ENCODE measurements at places on chromosomes 3 and 15.

- DNase-seq = peak; percentile 62
Measured at GRCh38 chr3:169846458-169847193, 23.1 kb downstream of the LRRC31 start.

- DNase-seq = no peak
Measured at GRCh38 chr3:13219077-13219901, 146.1 kb upstream of the IQSEC1 start.

GRCh38 chr15:41493902-41494189, 172 bp downstream of the ITPKA start:
- DNase-seq = no peak

DNA sequence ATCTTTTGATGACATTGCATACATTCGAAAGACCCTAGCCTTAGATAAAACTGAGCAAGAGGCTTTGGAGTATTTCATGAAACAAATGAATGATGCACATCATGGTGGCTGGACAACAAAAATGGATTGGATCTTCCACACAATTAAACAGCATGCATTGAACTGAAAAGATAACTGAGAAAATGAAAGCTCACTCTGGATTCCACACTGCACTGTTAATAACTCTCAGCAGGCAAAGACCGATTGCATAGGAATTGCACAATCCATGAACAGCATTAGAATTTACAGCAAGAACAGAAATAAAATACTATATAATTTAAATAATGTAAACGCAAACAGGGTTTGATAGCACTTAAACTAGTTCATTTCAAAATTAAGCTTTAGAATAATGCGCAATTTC, 16.7 kb downstream of the KCNMB3 start:
- no peak for DNase-seq

DNA sequence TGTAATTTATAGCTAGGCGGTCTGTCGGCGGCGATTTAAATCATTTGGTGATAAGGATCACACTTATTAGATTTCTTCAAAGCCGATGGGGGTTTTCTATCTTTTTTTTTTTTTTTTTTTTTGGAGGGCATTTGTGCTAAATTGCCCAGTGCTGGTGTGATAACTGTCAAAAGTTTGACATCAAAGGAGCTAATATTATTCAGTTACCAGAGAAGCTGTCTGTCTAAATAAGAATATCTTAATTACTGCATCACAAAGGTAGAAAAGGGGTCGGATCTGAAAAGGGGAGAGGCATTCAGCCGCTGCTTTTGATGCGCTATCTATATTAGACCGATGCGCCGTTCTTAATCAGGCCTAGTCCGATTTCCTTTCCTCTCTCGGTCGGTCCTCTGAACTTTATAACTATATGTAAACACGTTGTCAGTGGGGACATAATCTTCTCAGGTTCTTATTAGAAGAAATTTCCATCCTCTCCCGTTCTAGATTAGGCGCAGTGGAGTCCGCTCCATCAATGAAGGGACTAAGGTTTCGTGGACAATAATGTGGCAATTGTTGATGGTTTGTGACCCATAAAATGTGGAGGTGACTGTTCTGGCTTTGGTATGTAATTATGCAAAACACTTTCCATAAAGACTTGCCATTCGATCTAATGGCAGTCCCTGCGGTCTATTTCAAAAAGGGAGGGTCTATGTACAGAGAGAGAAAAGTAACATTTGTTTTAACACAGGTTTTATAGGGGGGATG, 31.7 kb downstream of the NR2F2 start:
- DNase-seq = peak; percentile 16

- DNase-seq = no peak
Measured at GRCh38 chr3:50162034-50162883, 7.1 kb downstream of the SEMA3F start.

DNA sequence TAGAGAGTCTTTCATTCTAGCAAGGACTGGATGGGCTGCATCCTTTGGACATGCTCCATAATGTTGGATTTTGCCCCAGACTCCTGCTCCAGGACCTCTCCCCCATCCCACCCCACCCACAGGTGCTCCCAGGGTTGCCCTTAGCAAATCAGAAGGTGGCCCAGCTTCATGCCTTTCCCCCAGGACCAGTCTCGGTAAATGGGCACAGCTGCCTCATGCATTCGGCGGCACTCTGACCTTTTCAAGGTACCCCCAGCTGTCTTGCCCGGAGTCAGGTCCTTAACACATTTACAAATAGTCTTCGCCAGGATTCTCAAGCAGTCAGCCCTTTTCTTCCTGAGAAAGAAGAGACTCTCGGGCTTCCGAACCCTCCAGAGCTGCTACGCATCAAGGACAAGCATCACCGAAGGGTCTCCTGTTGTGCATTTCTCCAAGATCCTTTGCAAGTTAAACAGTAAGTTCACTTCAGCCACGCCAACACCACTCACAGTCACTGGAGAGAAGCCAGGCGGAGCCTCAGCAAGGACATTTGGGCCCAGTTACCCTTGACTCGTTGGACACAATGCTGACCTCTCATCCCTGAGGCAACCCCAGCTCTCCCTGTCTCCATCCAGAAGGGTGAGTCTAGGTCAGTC, 287.8 kb downstream of the FAM43A start:
- DNase-seq = no peak

DNA sequence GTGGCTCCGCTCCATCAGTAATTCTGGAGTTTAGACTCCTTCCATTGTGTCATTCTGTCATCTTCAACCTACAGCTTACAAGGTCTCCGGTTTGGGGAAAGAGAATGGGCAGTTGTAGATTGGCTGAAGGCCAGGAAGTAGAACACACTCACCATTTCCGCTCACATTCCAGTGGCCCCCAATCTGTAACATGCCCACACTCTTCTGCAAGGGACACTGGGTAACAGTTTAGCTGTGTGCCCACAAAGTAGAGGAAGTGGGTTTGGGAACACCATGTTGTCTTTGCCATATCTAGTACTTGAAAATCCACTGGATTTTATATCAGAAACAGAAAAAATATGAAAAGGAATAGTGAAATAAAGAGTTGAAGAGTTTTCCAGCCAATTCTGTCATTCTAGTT, 153.5 kb downstream of the SV2B start:
- no peak for DNase-seq

DNA sequence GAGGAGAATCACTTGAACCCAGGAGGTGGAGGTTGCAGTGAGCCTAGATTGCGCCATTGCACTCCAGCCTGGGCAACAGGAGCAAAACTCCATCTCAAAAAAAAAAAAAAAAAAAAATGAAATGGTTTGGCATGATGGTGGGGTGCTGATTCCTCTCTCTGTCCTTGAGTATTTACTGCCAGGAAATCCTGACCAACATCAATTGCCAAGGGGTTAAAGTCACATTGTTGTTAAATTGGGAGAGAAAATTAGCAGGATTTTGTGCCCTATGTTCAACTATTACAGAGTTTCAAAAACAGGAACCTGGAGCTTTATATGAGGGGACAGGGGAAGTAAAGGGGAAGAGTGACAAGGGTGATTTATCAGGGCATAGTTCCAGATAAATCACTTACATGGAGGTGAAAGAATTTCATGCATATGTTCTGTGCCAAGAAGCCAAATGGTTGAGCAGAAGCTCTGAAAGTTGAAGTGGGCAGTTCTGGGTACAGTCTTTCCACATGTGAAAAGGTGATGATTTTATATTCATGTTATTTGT, 70.5 kb upstream of the TSEN2 start:
- DNase-seq = no peak

- no peak for DNase-seq
Measured at GRCh38 chr3:23608650-23609049, 197.1 kb upstream of the UBE2E1 start.

DNA sequence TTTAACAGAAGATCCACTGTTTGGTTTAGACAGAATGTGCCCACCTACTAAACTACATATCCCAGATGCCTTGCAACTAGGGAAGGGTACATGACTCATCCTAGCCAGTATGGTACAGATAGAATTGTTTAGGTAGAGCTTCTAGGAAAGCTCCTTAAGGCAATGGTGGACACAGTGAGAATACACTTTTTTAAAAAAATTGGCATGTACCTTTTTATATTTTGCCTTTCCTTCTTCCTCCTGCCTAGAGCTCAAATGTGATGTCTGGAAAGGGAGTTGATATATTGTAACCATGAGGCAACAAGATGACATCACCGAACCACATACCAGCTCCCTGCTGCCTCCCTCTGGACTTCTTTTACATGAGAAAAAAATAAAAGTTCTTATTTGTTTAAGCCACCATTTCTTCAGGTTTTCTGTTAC, 14.4 kb upstream of the C3orf80 start:
- peak; percentile 18 for DNase-seq

GRCh38 chr15:91456921-91457320, 356.9 kb downstream of the SV2B start:
- no peak for DNase-seq

GRCh38 chr15:92719021-92719420, 63.4 kb upstream of the FAM174B start:
- no peak for DNase-seq

DNA sequence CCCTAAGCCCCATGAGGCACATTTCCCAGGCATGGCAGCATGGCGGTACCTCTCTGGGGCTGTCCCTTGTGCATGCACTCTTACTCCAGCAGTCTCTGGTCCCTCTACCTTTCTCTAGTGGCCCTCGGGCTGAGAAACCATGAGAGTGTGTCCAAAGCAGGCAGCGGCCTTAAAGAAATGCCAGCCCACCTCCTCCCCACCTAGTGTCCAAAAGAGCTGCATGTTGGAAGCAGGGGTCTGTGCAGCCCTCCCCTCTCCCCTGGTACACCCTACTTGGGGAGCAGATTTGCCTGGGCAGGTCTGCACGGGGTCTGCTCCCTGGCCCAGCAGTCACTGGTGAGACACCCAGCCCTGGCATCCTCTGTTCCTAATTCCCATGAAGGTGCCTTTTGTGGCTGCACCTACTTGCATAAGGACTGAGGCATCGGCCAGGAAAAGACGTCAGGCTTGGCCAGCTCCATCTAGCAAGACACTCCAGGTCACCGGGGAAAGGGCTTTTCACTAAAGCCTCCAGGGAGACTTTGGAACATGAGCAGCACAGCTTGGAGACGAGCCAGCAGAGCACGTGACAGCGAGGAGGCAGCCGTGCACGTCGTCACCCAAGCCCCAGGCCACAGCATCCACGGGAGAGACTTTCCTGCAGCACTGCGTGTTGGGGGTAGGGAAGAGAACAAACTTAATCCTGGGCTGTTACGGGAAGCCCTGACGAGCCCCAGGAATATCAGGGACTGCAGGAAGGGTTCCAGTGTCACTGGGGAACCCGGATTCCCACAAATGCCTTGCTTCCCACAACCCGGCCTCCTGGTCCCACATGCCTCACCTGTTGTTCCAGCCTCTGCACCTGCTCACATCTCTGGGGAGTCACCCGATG, 38.8 kb downstream of the TM2D3 start:
- no peak for DNase-seq

- peak; percentile 11 for DNase-seq
Measured at GRCh38 chr15:39312984-39313383, 267.9 kb upstream of the THBS1 start.

DNA sequence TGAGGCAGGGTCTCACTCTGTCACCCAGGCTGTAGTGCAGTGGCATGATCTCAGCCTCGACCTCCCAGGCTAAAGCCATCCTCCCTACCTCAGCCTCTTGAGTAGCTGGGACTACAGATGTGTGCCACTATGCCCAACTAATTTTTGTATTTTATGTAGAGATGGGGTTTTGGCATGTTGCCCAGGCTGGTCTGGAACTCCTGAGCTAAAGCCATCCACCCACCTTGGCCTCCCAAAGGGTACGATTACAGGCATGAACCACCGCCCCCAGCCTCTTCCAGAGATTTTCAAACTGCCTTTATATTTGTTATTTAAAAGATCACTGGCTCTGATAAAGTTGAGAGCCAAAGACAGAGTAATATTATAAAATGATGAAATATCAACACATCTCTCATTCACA, 37.3 kb downstream of the BSN start:
- no peak for DNase-seq

GRCh38 chr15:92097474-92098178, 244.1 kb downstream of the SLCO3A1 start:
- peak; percentile 62 for DNase-seq

DNA sequence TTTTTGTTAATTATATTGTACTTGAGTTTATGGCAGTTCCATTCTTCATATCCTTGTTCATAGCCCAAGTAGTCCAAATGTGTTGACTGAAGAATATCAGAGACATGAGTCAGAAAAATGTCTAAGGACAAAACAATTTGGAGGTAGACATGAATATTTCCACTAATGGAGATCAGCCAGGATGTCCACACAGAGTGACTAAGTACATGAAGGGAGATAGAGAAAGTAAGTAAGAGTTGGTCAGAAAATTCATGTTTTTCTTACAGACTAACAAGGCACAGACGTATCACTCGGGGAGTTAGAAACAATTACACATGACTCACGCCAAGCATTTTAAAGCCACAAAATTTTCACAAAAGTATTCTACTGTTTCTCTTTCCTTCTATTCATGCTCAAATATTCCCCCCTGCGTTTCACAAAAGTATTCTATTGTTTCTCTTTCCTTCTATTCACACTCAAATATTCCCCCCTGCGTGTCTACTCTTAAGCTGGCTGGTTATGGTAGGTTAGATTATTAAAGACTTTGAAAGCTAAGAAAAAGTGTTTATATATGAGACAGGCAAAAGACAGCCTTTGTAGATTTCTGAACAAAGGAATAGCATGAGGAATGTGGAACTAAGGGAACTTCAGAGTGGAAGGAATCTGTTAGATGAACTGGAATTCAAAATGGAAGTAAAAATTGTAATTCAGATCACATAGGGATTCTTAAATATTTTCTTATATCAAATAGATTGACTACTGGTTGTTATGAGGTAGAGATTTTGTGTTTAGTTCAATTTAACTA, 648.7 kb upstream of the CCDC54 start:
- DNase-seq = no peak

DNA sequence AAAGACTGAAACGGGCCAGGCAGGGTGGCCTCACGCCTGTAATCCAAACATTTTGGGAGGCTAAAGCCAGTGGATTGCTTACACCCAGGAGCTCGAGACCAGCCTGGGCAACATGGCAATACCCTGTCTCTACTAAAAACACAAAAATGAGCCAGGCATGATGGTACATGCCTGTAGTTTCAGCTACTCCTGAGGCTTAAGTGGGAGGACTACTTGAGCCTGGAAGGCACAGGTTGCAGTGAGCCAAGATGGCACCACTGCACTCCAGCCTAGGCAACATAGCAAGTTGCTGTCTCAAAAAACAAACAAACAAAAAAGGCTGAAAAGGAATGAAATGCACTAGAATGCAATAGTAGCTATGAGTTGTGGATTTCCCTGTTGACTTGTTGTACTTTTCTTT, 94.7 kb downstream of the STAG1 start:
- DNase-seq = no peak

DNA sequence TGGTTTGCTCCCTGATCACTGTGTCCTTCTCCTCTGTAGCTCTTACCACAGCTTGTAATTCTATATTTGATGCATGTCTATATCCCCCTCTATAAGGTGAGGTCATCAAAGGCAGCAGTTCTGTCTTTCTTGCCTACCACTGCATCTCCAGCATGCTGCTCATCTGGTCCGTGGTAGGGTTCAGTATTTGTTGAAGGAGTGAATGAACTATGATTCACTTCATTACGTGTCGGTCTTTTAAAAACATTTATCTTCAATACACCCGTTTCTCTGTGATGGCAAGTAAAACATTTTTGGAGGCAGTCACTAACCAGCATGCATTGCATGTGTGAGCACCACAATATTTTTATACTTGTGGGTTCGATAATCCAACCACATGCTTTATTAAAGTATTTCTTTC, 27.6 kb downstream of the CHST14 start:
- DNase-seq = no peak

All from GM20000 (cell line).